ENCODE measurements at places on chromosomes 6 and 20.

DNA sequence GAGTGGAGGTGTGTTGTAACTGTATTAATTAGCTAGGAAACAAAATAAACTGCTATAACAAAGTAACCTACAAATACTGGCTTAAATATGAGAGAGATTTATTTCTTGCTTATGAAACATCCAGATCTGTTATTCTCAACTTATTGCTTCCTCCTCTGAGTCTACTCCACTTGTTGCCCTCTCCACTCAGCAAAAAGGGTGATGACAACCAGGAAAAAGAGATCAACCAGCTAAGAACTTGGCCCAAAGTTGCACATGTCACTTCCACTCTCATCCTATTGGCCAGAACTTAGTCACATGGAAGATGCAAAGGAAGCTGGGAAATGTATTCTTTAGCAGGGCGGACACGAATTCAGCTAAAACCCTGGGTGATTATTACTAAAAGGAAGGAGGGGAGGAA, 5.2 kb upstream of the TP53RK start:
- no peak for DNase-seq

DNA sequence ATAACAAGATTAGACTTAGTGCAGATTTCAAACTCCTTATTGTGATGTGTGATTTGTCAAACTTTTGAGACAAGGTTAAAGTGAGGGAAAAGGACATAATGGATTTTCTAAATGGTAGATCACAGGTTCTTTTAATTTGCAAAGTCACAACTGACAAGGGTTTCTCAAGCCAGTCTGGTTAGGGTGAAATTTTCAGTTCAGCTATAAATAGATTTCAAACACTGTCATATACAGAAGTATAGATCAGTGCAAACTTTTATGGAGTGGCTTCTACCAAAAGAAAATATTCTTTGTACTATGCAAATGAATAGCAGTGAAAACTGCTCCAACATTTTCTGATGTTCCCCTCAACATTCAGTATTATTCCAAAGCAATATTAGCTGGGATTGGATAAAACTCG, 337.1 kb upstream of the MAN1A1 start:
- DNase-seq, result no peak

- DNase-seq, result no peak
Measured at GRCh38 chr20:61888101-61888865, 177.4 kb downstream of the TAF4 start.

- DNase-seq, result no peak
Measured at GRCh38 chr6:123635567-123635966, 1.2 kb downstream of the TRDN start.

DNA sequence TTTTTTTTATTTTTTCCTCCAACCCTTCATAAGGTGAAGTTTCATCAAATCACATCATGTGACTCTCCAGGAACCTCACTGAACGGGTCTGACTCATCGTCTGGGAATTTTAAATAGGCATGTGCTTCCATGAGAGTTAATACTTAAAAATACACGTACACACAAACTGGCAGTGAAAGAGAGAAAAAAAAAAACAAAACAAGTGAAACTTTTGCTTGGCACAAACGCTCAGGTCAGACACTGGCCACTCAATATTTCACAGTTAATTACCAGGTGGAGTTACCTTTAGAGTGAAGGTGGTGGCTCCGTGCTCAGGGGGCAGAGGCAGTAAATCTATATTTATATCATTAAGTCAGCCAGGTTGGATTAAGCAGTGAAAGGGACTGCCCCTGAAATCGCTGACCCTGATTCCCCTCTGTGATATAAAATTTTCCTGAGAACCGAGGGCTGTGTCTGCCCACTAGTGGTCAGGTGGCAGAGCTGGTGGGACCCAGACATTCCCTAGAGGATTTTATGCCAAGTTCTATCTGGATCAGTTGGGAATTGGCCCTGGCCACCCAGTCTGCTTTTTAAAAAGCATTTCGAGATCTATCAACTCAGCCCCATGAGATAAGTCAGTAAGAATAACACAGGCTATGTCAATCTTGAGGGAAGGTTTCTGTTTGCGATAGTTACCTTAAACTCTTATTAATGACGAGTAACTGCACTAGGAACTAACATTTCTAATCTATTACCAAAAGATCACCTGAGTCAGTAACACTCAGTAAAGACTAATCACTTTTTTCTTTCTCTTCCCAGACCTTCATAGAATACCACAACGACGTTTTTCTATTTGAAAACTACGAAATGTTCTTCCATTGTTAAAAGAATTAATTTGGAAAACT, 259.1 kb downstream of the HDGFL1 start:
- no peak for DNase-seq

DNA sequence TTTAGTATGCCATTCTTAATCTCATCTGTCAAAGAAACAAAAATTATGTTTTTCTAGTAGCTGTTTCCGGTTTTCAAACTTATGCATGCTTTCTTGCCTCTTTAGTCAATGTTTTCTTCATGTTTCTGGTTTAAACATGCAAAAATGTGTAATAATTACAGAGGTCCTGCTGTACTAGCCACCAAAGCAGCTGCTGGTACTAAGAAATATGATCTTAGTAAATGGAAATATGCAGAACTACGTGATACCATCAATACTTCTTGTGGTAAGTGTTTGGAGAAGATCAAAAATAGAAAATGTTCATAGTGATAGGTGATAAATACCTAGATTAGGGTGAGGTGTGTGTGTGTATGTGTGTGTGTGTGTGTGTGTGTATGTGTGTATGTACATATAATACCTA, 158.4 kb downstream of the MYO6 start:
- DNase-seq, result no peak

DNA sequence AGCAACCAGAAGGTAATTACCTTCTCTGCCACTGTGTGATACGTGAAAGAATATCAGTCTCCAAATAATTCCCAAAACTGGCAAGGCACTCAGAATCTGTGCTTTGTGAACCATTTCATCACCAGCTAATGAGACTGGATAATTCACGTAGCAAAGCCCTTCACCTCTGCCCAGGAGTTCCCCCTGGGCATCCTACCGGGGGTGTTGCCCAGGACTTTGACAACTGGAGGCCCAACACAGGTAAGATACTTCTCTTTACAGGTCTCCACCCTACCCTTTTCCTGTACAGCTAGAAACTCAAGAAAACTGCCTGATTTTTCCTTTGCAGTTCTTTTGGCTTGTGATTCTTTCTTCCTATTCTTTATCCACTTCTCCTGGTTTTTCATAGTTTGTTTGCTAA, 2.7 kb upstream of the CD24 start:
- DNase-seq, result no peak

GRCh38 chr20:8930726-8931125, 138.2 kb upstream of the PLCB4 start:
- DNase-seq, result no peak

DNA sequence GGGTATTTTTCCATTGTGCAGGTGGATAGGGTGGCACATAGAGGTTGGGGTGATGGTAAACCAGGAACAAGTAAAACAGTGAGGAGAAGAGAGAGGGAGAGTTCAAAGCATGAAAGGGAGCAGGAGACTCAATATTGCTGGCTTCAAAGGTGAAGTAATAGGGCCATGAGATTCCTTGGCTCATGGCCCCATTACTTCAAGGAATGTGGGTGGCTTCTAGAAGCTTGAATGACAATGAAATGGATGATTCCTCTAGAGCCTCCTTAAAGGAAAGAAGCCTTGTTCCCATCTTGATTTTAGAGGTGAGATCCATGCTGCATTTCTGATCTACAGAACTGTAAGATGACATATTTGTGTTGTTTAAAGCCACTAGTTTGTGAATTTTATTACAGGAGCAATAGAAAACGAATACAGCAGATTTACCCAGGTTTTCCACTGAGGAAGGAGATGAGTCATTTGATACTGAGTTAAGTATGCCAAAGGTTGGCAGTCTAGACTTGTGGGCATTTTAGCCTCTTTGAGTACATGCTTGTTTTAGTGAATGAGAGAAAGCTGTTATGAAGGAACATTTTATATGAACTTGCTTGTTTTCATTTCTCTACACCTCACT, 110.4 kb downstream of the PLCB4 start:
- no peak for DNase-seq

DNA sequence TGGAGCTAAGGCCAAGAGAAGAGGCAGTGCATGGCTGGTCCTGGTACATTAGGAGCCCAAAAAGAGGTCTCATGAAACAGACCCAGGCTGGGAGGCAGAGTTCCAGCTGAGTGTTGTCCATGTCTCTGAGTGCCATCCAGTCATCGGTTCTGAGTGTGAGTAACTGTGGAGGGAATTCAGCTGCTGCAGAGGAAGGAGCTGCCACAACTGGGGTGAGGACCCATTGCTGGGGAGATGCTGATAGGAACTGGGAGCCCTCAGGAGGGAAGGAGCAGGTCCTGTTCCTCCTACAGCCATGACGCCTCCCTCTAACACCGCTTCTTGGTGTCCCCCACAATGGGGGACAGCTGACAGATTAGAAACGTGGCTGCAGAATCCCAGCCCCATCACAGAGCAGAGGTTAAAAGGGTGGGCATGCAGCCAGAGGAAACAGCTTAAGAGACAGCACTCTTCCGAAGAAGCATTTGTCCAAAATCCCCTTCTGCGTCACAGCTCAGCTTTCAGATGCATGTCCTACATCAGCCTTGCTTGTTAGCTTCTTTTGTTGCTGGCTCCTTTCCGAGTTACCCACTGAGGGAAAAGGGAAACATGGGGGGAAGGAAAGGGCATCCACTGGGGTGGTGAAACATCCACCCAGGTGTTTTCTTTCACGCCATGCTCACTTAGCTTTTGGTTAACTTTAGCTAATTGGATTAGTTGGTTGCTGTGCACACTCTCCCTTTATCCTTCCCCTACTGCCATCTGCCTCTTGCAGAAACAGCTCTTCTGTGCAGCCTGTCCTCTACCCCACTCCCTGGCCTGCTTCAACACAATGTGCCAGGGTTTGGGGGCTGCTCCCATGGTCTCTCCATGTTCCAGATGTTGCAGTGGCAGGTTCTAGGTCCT, 239.2 kb downstream of the SYNDIG1 start:
- DNase-seq, result no peak

GRCh38 chr6:37454420-37455140, 21.6 kb downstream of the CMTR1 start:
- no peak for DNase-seq

DNA sequence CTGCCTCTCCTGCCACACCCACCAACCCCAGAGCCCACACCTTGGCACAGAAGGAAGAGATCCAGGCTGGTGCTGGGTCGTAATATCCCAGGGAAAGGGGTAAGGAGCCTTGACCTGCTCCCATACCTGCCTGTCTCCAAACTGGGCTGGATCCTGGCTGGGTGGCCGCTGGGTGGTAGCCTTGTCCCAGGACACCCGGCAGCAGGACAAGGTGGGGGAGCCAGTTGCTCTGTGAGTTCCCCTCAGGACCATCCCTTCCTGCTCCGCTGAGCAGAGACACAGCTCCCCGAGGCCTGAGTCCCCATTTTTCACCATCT, 58.8 kb downstream of the UBE2V1 start:
- DNase-seq, result no peak

DNA sequence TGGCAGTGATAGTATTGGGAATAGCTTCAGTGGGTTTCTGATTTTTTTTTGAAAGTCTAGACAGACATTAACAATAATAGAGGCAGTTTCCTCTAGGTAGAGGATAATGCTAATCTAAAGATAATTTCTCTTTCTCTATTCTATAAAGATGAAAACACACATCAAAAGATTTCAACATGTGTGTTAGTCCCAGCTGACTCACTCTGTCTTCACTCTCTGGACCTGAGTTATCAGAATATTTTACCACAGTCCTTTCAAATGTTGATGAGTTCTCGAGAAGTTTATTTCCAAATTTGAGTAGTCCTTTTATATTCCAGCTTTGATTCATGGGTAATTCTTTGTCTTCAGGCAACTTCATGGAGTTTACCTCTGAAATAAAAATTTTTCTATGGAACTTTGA, 17.1 kb downstream of the RPRD1B start:
- DNase-seq, result no peak

DNA sequence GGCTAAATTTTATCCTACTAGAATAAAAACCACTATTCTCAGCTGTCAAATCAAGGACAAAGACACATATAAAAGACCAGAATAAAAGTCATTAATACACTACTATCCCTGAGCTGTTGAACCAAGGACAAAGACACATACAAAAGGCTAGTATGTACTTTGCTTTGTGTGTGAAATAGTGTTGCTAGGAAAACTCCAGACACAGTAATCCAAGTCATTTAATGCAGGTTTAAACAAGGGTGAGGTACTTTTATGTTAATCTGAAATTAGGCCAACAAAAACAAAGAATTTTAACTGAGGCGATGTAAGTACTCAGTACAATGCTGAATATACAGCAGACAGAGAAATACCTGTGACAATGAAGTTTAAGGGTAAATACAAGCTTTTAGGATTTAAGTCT, 18.9 kb downstream of the GCLC start:
- DNase-seq, result no peak

- no peak for DNase-seq
Measured at GRCh38 chr6:157020398-157020797, 243.2 kb downstream of the ARID1B start.

GRCh38 chr6:111855753-111856152, 17.5 kb downstream of the FYN start:
- no peak for DNase-seq

- no peak for DNase-seq
Measured at GRCh38 chr6:113381232-113381631, 475.9 kb upstream of the MARCKS start.

DNA sequence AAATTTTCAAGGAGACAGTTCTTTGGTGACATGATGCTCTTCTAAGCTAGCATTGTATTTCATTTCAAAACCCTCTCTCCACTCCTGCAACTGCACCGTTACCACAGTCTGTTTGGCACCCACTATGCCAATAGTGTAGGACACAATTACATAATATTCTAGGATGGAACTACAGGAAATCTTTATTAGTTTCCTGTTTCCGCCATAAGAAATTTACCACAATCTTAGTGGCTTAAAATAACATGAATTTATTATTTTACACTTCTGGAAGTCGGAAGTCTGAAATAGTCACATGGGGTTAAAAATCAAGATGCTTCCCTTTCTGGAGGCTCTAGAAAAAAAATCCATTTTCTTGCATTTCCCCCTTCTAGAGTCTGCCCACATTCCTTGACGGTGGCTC, 733.1 kb downstream of the HDGFL1 start:
- DNase-seq, result no peak

DNA sequence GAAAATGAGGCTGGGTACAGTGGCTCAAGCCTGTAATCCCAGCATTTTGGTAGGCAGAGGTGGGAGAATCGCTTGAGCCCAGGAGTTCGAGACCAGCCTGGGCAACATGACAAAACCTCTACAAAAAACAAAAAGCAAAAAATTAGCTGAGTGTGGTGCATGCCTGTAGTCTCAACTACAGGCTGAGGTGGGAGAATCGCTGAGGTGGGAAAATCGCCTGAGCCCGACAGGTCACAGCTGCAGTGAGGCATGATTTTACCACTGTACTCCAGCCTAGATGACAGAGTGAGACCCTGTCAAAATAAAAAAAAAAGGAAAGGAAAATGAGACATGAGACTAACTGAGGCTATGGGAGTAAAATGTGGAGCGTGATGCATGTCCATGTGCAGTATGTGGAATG, 88.0 kb upstream of the CD83 start:
- no peak for DNase-seq

GRCh38 chr20:15241681-15242080, 904.3 kb upstream of the FLRT3 start:
- no peak for DNase-seq

- DNase-seq, result peak; percentile 8
Measured at GRCh38 chr6:74409447-74409846, 713.4 kb downstream of the CD109 start.
